Myocyte (in vitro differentiated cells): ENCODE measurements at places on chromosomes 1 and 21.

GRCh38 chr1:81044708-81045107 is 756.0 kb upstream of the ADGRL2 start:
- DNase-seq: peak; percentile 9

DNA sequence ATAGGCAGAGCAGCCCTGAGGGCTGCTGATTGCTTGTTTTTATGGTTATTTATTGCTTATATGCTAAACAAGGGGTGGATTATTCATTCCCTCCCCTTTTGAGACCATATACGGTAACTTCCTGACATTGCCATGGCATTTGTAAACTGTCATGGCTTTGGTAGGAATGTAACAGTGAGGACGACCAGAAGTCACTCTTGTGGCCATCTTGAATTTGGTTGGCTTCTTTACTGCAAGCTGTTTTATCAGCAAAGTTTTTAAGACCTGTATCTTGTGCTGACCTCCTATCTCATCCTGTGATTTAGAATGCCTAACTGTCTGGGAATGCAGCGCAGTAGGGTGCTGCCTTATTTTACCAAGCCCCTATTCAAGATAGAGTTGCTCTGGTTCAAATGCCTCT is 531.8 kb upstream of the PRMT6 start:
- DNase-seq: no peak

DNA sequence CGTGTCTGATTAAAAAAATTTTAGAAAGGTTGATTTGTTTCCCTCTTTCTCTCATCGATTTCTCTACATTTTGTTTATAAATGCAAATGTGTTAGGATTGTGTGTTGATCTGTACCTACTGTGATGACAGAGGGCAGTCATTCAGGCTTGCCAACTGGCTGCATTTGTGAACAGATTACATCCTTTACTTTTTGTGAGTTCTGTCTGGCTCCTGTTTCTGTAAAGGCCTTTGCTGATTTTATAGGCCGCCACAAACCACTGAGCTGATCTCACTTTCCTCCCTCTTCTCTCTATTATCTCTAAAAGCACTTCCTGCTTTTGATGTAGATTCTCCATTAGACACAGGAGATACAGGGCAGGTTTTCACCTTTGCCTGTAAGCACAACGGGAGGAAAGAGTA is 106.8 kb downstream of the ESRRG start:
- DNase-seq: no peak

- DNase-seq: peak; percentile 42
These were observed 11.0 kb upstream of the LMNA start for GRCh38 chr1:156103521-156103947.

DNA sequence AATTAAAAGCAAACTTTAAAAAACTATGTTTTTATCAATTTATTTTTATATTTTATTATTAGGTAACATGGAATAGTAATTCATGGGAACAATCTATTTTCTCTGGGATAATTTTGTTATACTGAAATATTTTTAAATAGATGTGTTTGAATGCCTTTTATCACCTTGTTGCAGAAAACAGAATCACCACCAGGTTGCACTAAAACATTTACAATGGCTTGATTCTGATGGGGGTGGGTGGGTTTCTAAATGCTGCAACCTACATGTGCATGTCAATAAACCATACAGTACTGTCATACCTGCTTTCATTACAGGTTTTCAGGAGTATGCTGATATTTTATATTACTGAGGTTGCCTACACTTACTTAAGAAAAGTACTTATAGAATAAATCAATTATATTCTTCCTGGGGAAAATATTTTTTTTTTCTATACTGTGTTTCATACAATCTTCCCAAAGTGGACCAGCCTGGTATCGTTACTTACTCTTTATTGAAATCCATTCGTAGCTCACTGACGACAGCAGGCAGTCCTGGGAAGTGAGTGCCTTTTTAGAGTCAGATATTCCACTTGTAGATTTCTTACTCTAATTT is 132.8 kb downstream of the PTPRC start:
- DNase-seq: peak; percentile 35

- DNase-seq: peak; percentile 41
These were observed 5.6 kb upstream of the LRRC3 start for GRCh38 chr21:44449473-44450363.

DNA sequence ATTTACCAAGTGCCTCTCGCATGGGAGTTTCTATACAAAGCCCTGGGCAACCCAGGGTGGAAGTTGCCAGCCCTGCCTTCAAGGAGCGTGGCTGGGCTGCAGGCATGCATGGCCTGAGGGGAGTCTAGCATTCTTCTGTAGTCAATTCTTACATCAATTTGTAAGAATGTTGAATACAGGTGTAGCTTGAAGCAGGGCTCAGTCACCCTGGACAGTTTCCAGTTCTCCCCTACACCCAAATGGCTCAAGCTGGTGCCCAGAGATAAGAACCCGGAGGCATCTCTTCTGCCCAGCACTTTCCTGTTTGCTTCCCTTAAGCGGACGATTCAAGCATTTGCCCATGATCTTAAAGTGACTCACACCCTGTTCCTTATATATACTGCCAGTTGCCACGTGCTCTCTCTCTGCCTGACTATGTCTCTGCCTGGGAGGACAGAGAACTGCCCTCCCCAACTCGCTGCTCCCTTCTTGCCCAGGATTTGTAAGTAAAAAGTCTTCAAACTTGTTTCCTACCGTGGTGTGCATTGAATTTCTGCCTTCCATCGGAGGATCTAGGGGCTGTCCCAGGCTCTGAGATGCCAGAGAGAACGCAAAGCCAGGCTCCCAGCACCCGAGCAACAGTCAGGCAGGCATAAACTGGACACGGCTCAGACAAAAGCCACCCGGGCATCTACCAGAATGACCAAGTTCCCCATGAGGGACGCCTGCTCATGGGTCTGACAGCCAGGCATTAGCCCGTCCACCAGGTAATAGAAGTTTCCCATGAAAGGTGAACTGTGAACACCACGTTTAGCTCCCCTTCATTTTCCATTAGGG is 50.9 kb upstream of the AJAP1 start:
- no peak for DNase-seq

GRCh38 chr1:48560116-48560515 is 88.1 kb upstream of the SPATA6 start:
- no peak for DNase-seq

DNA sequence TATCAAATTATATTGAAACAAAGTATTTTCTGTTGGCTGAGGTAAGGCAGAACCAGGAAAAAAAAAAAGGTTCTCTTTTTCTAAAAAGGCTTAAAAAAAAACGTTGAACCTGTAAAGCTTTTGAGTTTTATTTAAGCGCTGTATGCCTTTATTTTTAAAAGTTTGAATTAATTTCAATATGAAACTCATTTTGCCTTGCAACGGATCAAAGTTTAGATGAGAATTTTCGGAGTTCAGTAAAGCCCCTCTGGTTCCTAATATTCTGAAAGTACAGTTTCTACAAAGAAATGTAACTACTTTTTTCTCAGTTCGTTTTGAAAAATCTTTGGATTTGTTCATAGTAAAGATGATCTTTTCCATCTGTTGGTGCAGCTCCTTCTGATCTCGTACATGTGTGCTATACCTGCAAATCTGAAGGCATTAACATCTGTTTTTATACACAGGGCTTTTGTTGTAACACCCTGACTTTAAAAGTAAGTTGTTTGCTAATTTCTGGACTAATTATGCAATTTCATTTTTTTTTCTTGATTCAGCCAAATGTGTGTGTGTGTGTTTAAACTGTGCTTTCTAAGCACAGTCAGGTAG is 1.7 kb downstream of the ZBTB18 start:
- DNase-seq: no peak

DNA sequence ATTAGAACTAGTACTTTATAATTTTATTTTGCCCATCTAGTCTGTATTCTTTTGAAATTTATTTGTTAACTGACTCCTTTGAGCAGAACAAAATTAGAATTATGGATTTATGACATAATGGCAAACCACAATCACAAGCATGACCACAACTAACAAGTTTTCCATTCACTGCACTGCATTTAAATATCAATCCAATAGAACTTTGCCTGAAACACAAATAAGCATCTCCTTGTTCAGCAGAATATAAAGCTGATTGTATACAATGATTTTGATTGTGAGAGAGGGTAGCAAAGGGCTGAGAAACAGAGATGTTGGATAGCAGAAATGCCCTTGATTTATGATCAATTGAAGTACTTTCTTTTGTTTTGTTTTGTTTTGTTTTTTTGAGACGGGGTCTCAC is 495.5 kb upstream of the RGS18 start:
- DNase-seq: no peak

- no peak for DNase-seq
These were observed 417.2 kb upstream of the PBX1 start for GRCh38 chr1:164141797-164142196.

DNA sequence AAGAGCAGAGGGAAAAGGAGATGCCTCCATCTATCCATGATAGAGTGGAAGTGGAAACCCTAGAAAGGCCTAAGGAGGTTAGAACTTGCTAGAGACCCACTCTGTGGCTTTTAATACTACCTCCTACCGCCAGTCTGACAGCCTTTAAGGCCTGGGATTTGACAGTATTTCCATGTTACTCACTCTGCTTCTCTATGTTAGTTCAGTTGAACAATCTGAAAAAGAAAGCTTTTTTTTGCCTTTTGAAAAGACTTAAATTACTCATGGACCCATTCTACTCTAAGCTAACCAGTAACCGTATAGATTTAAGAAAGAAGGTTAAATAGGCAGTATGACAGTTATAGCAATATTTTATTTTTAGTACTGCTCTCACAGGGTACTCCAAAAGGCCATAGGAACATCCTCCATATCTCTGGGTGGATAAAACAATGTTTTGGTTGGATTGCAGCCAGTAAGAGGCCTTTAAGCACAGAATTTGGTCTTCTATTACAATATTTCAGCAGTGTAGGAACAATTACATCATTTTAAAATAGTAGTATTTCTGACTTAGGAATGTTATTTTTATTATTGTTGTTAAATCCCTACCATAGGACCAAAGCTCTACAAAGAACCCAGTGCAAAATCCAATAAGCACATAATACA is 15.9 kb upstream of the GPR25 start:
- no peak for DNase-seq

DNA sequence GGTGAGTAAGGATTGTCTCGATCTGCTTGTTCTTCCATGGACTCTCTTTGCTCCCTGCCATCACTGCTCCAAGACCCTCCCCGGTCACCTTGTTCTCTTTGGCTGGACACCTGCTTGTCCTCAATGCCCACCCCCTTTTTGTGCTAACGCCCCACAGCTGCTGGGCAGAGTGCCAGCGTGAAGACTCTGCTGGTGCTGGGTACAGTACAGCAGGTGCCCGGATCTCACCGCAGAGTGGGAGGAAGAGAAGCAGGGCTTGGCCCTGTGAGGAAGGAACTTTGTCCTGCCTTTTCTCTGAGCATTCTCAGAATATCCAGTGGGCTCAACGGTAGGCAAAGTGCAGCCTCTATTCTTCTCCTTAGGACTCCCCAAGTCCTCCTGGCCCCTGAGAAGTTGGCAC is 90.1 kb downstream of the PLXNA2 start:
- DNase-seq: peak; percentile 49

GRCh38 chr1:19504796-19505692 is 19.7 kb upstream of the CAPZB start:
- peak; percentile 23 for DNase-seq

GRCh38 chr1:50796272-50796671 is 163.8 kb downstream of the FAF1 start:
- no peak for DNase-seq

DNA sequence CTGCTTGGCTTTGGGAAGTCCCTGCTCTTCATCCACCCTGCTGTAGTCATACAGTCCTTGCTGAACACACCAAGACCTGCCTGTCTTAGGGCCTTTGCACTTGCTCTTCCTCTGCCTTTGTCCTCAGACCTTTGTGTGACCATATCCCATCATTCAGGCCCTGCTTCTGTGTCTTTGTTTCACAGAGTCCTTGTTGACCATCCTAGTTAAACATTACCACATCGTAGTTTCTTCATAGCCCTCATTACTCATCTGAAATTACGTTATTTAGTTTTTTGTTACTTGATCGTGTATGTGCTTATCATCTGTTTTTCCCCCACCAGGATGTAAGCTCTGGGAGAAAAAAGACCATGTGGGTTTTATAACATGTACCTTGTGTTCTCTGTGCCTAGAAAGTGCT is 18.3 kb upstream of the SPRR5 start:
- DNase-seq: no peak

DNA sequence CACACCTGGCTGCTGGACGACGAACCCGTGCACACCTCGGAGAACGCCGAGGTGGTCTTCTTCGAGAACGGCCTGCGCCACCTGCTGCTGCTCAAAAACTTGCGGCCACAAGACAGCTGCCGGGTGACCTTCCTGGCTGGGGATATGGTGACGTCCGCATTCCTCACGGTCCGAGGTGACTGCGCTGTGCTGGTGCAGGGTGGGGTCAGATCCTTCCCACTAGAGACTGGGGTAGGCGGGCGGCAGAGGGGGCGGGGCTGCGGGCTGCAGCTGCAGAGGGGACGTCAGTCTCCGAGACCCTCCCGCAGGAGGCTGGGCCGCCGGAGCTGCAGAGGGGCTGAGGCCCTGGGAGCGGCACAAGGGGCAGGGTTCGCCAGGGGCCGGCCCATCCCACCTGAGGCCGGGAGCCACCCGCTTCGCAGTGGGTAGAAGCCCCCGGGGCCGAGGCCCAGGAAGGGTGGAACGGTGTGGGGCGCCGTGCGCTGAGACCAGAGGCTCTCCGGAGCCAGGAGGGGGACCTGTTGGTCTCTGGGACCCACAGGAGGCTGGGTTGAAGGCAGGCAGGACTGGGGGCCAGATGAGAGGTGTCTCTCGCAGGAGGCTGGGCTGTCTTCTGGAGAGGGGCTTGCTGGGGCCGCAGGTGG is 90.6 kb downstream of the TRIM11 start:
- DNase-seq: peak; percentile 79

DNA sequence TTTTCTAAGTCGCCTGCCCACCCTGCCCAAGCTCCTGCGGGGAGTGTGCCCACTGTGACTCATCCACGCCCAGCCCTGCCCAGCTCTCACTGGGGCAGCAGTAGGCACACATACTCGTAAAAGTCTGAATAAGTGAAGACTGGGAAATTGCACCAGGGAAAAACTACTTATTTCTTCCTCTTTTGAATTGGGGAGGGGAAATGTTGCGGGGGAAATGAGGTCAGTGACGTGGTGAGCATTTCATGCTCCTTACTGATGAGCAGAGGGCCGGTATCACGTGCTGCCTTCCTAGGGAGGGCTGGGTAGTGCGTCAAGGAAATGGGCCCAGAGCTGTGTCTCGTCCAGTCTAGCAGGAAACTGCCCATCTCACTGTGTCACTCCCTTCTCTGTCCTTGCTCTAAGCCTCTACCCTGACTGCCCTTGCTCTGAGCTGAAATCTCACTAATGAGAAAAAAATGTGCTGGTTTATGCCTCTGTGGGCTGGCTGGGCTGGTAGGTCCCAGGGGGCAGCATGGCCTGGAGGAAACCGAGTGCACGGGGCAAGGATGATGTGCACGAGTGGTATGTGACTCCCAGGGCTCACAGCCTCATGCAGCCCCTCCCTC is 13.5 kb upstream of the TNFRSF1B start:
- DNase-seq: peak; percentile 62

GRCh38 chr1:202935844-202936243 is 8.8 kb upstream of the KLHL12 start:
- DNase-seq: no peak

GRCh38 chr1:193065954-193066353 is 6.5 kb downstream of the RO60 start:
- DNase-seq: no peak

GRCh38 chr21:31873696-31874599 is 1.1 kb downstream of the HUNK start:
- no peak for DNase-seq
